Stimulated activated CD4-positive, alpha-beta T cell treated with anti-CD3 and anti-CD28 coated beads, Interleukin-15, amount 100 ng/mL, for 48 hours (primary cell): ENCODE measurements at places on chromosomes 7 and 10.

- DNase-seq, result no peak
Measured at GRCh38 chr7:101239191-101239950, 1.8 kb upstream of the CLDN15 start.

DNA sequence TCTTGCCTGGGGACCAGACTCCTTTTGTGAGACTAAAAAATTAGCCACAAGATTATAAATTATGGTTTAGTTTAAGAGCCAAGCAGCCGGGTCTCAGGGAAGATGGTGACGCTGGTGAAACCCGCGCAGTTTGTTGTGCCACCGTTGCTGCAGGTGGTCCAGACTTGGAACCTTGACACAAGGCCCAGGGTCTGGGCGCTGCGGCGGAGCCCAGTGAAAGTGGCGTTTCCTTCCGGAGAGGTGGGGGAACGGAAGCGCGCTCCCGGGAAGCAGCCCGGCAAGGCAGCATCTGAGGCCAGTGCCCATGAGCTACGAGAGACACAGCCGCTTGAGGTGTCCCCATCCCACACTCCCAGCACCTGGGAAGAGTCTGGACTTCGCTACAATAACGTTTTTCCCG is 131.6 kb downstream of the SKIDA1 start:
- no peak for DNase-seq

DNA sequence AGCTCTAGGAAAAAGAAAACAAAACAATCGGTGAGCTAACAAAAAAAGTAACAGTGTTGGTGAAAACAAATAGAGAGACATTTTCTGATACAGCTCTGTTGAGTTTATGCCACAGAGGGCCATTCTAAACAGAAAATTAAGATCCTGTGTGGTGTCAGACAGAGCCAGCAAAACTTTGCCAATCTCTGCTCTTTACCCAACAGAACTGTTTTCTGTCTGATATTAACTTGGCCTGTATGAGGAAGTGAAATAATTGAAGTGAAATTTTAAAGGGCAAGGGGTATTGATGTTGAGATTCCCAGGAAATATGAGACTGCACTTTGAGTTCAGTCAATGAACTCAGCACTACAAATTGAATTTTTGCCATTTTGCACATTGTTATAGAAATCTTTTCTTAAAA is 101.0 kb downstream of the AOAH start:
- DNase-seq, result no peak

- peak; percentile 35 for DNase-seq
Measured at GRCh38 chr7:77537136-77537777, at the start of gene PTPN12. Gene PTPN12, plus strand, starts transcription at chr7:77537295. Its CDS starts 252 bp downstream, at chr7:77537547.

- no peak for DNase-seq
Measured at GRCh38 chr7:55308186-55308929, 56.8 kb upstream of the LANCL2 start.

- DNase-seq, result no peak
Measured at GRCh38 chr10:3066317-3067117, 831 bp upstream of the PFKP start.

DNA sequence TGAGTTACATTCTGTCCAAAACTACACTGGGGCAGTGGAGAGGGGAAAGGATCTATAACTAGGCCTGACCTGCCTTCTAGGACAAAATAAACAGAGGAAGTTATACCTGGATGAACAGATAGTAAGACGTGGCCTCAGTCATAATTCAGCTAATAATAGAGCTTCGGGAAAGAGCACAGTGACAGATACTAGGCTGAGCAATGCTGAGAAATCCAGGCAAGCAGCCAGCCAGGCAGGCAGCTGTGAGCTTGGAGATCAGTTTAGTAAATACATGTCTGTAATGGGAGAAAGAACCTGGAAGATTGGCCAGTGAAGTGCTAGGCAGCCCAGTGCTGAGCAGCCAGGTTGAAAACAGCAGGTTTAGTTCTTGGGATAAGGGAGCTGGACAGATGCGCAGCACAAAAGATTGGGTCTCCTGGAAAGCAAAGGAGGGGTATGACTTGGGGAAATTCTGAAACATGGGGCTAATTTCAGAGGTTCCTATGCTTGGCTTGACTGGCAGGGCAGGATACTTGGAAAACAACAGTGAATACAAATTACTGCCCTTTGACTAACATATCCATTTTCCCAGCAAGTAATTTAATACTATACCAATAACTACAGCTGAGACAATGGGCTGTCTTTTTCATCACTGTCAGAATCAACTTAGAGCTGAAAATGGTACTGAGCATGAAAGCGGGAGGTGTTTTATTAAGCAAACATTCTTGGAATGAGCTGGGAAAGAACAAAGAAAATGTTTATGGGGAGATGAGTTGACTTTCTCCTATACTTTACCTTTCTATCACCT is 140.8 kb downstream of the DGKB start:
- DNase-seq, result no peak

DNA sequence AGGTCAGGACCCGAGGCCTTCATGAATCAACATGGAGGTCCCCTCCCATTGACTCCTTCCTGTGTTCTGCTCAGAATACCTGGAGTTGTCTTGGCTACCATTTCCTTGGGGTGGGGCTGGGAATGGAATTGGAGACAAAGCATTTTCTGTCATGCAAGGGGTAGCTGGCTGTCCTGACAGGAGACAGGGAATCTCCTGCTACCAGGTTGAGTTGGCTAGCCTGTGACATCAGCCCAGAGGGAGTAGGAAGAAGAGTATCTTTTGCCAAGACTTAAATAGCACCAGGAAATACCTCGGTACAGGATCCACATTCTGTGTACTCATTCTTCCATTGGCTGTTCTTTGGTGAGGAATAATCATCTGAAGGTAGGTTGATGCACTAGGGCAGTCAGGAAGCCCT is 4.9 kb downstream of the ZDHHC16 start:
- DNase-seq, result no peak

DNA sequence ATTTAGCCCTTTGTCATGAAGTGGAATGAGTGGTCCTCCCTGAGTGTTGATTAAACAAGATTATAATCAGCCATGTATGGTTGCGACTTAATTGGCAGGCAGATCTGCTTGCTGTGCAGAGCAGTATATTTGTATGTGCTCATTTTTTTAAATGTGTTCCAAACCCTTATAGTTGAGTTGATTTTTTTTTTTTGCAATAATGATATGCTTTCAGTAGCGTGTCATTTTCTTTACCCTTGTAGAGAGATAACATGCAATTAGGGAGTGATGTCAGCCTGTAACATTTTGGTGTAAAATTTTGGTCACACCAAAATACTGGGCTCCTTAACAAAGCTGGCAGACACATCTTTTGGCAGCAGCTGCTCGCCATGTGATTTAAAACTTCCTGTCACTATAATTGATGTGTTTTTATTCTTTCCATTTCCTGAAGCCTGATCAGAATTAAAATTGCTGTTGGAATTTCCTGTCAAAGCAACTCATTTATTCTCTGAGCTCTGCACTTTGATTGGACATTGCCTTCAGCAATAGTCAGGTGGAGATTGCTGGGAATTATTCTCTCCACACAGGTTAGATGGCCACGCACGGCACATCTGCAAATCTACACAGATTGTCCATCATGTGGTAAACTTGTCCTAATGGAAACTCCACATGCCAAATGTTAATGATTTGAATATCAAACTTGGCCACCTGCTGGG is 125.3 kb downstream of the DYNC1I1 start:
- no peak for DNase-seq

GRCh38 chr10:59622320-59623132 is 87.1 kb downstream of the SLC16A9 start:
- DNase-seq, result peak; percentile 5

DNA sequence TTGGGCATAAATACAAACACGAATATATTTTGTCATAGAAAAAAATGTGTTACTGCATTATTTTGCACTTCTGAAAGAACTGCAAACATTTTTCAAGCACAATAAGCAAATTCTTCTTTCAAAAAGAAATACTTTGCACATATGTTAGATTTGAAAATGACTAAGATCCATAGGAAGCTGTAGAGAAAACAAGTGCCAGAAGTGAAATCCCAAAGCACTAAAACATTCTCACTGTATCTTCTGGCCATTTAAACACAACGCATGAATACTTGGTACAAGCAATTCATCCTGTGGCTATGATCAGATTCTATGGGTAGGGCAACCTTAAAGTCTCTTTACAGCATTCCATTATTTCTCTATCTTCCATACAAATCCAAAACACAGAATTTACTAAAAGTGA is 225.4 kb upstream of the IMMP2L start:
- no peak for DNase-seq

- DNase-seq, result no peak
Measured at GRCh38 chr10:123991611-123992570, 100.3 kb upstream of the CPXM2 start.

DNA sequence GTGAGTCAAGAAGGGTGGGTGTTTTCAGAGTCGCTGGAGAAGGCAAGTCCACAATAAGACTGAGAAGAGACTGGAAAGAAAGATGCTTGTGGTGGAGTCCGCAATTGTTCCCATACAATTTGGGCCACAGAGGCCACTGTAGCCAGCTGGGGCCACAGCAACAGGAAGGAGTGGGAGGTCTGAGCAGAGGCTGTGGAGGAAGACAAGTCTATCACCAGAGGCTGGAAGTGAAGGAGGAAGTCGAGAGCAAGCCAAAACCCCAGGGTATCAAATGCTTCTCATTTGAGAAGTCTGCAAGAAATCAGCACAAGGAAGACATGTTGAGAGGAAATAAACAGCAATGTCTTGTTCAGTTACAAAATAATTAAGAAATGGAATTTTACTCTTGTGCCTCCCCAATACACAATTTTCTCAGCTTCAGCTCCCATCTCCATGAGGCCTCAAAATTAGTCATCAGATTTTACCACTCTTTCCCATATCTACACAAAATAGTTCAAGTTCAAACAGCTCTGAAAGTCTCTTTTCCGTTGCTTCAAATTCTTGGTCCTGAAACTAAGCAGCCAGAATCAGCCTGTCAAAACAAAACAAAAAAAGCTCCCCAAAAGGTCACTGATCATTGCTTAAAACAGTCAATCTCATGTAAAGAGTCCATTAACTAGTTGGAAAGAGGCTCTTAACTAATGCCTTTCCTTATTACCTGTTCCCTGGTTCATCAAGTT is 31.6 kb downstream of the SLC16A12 start:
- DNase-seq, result no peak

DNA sequence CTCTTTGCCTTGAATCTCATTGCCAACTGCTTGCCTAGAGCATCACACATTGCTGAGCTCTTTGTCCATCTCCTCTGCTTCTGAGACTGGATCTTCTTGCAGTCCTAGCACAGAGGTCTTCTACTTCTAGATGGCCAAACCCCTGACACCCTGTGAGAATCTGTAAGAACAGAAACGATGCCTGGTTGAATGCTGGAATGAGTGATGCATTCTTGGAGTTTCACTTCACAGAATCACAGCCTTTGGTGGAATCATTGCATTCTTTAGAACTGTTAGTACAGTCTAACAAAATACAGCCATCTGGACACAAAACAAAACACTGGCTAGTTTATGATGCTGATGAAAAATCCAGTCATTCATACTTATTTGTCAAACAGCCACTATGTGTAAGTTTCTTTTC is 141.7 kb upstream of the ITGB1 start:
- no peak for DNase-seq

DNA sequence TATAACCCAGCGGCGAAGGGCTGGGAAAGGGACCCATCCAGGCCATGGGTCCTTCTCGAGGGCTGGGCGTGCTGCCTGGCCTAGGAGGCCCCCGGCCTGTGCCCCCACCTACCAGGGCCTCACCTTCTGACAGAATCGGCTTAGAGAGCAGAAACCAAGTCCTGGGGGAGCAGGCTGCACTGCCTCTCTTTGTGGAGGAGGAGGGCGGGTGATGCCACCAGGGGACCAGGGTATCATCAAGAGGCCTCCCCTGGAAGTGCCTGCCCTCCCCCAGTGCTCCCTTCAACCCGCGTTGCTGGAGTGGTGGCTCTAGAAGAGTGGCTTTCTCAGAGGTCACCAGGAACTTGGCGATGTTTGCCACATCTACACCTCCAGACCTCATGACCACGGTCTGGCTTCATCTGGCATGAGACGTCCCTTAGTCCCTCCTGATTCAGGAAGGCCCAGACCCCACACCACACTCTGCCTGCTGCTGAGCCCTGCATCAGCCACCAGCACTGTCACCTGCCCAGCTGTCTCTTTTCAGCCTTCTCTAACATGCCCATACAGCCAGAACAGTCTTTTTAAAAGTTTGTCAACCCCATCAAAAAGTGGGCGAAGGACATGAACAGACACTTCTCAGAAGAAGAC is 31.9 kb downstream of the FKBP6 start:
- DNase-seq, result no peak

DNA sequence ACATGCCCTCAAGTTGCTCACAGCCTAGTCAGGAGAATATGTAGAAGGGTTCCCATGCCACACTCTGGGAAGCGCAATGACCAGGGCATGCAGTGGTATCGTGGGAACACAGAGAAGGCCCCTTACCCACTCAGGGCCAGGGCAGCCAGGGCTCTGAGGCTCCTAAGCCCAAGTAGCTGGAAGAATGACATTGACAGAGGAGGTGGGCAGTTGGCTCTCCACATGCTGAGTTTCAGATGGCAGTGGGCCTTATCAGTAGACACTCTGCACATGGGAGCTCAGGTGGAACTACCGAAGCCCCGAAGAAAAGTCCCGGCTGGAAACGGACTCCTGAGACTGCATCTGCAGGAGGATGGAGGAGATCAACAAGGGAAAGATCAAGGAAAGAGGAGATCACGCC is 15.7 kb upstream of the SVOPL start:
- DNase-seq, result no peak

- DNase-seq, result no peak
Measured at GRCh38 chr7:48398191-48398590, 226.9 kb downstream of the ABCA13 start.

DNA sequence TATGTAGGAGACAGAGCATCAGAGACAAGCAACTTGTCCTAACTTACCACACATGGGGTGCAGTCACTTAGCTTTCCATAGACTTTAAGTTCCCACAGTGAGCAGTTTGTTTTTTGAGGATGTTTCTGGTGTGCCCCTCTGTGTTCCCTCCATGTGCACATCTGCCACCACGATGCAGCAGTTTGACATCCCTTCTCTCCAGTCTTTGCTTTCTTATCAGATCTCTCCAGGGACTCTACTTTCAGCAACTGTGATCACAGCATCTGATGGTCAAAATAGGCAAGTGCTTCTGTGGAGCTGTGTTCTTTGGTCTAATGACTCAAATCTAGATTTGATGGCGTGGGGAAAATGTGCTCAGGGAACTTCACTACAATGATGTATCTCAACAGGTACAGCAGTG is 96.5 kb upstream of the NAMPT start:
- no peak for DNase-seq

GRCh38 chr7:1348823-1349335 is 110.4 kb downstream of the MICALL2 start:
- DNase-seq, result no peak

DNA sequence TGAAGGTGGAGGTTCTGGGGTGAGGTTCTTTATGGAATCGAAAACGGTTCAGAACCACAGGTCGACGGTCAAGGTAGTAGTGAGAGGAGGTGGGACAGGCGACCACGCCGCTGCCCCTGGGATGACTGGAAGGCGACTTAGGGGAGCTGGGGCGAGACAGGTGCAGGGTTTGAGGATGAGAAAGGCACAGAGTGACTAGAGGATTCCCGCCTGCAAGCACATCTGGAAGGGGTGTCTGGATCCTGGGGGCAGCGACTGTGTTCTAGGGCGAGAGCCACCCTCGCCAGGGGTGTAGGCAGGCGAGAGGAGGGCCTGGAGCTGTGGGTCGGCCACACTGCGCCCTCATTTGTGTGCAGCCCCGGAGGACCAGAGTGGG is 468 bp upstream of the IRF5 start:
- DNase-seq, result no peak
